ENCODE measurements at places on chromosomes 16 and 17.

DNA sequence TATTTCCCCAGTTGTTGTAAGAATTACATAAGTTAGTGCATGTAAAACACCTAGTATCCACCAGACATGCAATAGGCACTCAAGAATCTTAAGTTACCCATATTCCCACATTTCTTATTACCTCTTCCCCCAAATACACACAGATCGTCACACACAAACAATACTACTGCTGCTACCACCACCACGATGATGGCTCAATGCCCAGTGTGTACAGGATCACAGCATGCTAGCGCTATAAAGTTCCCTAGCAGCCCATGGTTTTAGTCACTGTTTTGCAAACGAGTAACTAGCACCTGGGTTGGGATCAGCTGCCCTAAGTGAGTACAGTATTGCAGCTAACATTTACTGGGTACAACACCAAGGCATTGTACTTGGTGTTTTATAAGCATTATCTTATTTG is 411.7 kb downstream of the UTP18 start:
- DNase-seq: no peak

GRCh38 chr16:29729116-29729521 is 16.7 kb downstream of the C16orf54 start:
- no peak for DNase-seq

GRCh38 chr17:48469227-48469626 is 39.2 kb upstream of the SKAP1 start:
- no peak for DNase-seq

GRCh38 chr17:27541301-27542023 is 85.2 kb downstream of the KSR1 start:
- DNase-seq: no peak

DNA sequence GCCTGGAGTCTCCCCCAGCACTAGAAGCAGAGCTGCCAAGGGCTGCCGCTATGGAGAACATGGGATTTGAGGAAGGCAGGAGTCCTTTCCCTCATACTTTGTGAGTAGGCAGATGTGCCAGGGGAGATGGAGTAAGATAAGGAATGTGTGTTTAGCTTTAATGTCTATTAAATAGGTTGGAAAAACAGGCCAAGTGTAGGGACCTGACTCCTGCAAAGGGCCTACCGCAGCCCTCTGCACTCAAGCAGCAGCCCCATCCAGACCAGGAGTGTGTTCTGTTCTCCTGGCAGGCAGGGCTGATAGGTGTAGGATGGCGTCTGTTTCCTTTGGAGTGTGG is 1.8 kb upstream of the MIF4GD start:
- DNase-seq: no peak

- DNase-seq: no peak
These were observed 1.4 kb upstream of the SLC5A11 start for GRCh38 chr16:24844101-24845030.

- DNase-seq: no peak
These were observed 1.3 kb downstream of the APPBP2 start for GRCh38 chr17:60524463-60525327.

DNA sequence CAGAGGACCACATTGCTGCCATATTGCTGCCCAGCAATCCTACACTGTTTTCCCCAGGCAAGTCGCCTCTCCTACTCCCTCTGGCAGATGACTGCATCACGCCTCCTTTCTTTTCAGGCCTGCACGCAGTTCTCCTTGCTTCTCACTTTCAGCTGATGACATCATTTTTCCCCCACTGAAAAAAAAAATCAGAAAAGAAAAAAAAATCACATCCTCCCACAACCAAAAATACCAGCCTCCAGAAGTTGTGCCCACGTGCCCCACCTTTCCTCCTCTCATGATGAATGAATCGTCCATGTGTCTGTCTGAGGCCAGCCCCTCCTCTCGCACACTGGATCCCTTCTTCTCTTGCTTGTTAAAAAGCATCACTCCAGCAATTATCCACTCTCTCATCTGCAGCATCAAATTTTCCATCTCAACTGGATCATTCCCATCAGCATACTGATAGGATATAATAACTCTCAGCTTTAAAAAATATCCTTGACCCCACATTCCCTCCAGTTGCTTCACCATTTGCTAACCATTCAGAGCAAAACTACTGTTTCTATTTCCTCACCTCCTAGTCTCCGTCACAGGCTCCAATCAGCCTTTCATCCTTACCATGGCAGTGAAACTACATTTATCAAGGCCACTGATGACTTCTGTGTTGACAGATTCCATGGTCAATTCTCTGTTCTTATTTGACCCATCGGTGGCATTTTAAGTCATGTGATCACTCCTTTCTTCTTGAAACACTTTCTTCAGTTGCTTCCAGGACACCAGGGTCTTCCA is 30.1 kb upstream of the DYNLL2 start:
- no peak for DNase-seq

GRCh38 chr16:72942021-72942420 is 105.9 kb downstream of the ZFHX3 start:
- DNase-seq: no peak

- no peak for DNase-seq
These were observed 25.6 kb downstream of the GOSR2 start for GRCh38 chr17:46948544-46948943.

DNA sequence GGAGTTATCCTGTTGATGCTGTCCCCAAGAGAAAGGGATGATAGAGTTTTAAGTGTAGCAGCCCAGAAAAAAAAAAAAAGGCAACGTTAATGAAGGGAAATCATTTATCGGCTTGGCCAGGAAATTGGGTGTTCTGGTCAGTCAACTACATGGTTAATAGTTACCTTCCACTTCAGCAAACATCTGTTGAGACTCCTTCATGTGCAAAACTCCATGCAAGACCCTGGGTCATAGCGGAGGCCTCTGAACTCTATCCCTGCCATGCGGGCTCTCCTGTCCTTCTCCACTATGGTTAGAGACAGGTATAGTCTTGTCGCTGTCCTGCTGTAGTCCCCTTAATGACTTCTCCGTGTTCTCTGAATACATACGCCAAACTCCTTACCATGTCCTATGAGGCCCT is 3.5 kb upstream of the LYRM9 start:
- no peak for DNase-seq

DNA sequence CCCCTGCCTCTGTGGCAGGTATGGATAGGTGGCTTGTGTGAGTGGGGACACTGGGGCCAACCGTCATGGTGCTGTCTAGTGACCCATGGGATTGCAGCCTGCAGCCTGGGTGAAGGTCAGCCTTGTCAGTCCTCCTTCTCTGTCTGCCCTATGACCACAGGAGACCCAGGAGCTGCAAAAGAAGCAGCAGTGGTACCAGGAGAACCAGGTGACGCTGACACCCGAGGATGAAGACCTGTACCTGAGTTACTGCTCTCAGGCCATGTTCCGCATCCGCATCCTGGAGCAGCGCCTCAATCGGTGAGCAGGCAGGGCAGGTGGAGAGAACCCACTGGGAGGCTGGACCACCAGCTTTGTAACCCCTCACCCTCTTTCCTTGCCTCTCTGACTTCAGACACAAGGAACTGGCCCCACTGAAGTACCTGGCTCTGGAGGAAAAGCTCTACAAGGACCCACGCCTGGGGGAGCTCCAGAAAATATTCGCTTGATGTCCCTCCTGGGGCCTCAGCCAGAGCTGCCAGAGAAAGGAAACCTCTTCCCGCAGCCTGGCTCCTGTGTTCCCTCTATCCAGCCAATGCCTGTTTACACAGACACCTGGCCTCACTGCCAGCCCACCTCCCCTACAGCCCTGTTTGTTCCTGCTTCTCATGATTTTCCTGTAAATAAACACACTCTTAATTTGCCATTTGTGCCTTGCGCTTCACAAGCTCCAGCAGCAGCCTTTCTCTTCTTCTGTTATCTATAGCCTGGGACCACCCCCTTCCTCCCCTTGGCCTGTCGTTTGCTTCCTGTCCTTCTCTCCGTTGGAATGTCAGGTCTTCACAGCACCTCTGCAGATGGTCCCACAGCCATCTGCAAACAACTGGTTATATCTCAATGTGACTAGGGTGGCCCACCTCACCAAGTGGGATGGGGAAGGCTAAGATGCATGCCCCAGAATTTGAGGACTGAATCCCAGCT is 4.5 kb upstream of the KATNB1 start:
- DNase-seq: no peak

- DNase-seq: no peak
These were observed 107.1 kb downstream of the ADAMTS18 start for GRCh38 chr16:77327717-77328116.

- no peak for DNase-seq
These were observed 219.2 kb upstream of the CDH5 start for GRCh38 chr16:66147291-66147690.

DNA sequence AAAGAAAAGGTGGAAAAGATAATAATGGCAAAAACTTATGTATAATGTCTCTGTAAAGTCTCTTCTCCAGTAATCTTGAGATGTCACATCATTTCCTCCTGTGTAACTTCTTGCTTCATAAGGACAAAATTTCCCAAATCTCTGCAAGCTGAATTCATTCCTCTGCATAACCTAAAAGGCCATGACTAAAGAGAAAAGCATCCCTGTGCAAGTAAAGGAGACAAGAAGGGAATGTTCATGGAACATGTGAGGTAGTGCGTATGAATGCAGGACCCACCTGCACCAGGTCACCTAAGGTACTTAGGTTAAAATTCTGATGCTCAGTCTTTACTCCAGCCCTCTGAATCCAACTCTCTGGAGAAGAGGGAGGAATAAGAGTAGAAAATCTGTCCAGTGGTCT is 46.9 kb upstream of the NLK start:
- DNase-seq: no peak

DNA sequence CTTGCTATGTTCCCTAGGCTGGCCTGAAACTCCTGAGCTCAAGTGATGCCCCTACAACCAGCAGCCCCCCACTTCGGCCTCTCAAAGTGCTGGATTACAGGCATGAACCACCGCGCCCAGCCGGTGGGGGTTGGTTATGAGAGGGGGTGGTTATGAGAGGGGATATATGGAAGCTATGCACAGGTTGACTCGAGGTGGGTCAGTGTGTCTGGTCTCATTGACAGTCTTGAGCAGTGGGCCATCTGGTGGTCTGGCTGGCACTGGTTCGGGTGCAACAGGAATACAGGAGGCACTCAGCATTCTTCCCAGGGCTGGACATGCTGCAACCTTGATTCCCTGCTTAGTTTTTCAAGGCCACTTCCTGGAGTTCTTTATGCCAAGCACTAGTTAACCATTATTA is 5.6 kb upstream of the STX1B start:
- no peak for DNase-seq

DNA sequence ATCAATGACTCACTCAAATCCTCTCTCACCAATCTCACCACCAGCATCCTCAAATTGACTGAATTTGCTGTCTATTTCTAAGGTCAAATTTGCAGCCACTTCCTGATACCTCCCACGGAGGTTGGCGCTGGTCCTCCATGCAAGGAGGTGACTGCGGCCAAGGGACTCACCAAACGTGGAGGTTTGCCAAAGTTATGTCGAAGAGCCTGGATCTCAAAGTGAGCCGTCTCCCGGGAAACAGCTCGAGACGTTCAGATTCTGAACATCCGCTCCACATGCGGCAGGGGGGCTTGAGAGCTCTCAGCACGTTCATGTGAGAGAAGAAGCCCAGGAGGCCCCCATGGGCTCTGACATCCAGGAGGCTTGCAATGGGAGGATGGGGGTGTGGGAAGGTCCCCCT is 22.6 kb downstream of the LGALS3BP start:
- DNase-seq: no peak

- DNase-seq: peak; percentile 92
These were observed 607 bp downstream of the THUMPD1 start for GRCh38 chr16:20740901-20741521.

DNA sequence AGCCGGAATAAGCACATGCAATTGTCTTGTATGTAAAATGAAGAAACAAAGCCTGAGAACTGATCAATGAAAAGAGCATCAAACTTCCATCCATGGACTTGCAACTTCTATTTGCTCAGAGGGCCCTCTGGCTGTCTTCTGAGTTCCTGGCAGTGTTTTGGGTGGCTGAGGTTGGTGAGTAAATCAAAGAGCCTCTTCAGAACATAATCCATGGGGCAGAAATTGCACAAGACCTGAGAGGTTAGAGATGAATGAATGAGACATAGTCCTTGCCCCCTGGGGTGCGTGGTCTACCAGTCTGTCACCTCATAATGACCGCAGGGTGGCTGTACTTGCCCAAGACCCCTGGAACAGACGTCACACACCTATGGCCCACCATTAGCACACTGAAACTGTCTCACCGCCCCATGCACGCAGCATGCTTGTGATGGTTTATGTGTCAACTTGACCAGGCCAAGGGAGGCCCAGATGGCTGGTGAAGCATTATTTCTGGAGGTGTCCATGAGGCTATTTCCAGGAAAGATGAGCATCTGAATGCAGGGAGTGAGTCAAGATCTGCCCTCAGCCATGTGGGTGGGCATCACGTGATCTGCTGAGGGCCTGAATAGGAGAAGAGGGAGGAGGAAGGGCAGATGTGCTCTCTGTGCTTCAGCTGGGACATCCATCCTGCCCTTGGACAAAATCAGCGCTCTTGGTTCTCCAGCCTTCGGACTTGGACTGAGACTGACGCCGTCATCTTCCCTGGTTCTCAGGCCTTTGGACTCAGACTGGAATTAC is 8.3 kb downstream of the PIK3R6 start:
- no peak for DNase-seq

- no peak for DNase-seq
These were observed 36.6 kb downstream of the CCDC42 start for GRCh38 chr17:8708025-8708461.

- DNase-seq: no peak
These were observed 83.7 kb upstream of the LGALS9 start for GRCh38 chr17:27547301-27547683.

GRCh38 chr17:50304781-50305404 is 30.6 kb downstream of the TMEM92 start:
- DNase-seq: no peak

DNA sequence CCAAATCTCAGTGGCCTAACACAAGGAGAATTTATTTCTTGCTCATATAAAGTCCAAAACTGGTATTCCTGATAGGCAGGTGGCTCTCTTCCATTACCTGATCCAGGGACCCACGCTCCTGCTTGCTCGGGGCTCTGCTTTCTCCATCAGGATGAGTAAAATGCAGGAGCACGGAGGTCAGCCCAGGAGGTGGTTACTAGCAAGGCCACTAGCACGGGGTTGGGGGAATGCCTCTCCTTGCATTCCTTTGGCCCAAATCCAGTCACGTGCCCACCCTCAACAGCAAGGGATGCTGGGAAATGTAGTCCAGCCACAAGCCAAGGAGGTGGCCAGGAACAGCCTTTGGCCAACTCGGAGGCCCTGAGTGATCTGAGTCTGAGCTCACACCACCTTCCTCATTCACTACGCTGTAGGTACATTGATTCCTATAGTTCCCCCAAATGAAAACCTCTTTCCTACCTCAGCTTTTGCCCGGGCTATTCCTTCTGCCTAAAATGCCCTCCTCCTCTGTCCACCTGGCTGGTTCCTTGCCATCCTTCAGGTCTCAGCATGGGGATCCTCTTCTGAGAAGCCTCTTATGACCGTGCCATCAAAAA is 38.3 kb upstream of the HAPSTR1 start:
- DNase-seq: peak; percentile 9

- no peak for DNase-seq
These were observed 126.3 kb upstream of the TNRC6C start for GRCh38 chr17:77832180-77832560.

Data from CD4-positive, alpha-beta T cell treated with Interleukin-1 beta for 1 hour (primary cell).